ENCODE measurements at places on chromosomes 4 and X.

GRCh38 chr4:185335579-185335978 is 60.1 kb downstream of the LRP2BP start:
- H3K27me3 ChIP-seq: no peaks in the 10 kb centered on the region
- no peaks in the 10 kb centered on the region for H3K4me1 ChIP-seq
- peaks cover 4% of the 10 kb centered on the region for H3K36me3 ChIP-seq

- no peak for DNase-seq
- no peaks in the 10 kb centered on the region for H3K27me3 ChIP-seq
- no peak overlapping the region for H3K27ac ChIP-seq
- H3K4me1 ChIP-seq: no peaks in the 10 kb centered on the region
Measured at GRCh38 chr4:173264245-173264644, 69.9 kb downstream of the HMGB2 start.

DNA sequence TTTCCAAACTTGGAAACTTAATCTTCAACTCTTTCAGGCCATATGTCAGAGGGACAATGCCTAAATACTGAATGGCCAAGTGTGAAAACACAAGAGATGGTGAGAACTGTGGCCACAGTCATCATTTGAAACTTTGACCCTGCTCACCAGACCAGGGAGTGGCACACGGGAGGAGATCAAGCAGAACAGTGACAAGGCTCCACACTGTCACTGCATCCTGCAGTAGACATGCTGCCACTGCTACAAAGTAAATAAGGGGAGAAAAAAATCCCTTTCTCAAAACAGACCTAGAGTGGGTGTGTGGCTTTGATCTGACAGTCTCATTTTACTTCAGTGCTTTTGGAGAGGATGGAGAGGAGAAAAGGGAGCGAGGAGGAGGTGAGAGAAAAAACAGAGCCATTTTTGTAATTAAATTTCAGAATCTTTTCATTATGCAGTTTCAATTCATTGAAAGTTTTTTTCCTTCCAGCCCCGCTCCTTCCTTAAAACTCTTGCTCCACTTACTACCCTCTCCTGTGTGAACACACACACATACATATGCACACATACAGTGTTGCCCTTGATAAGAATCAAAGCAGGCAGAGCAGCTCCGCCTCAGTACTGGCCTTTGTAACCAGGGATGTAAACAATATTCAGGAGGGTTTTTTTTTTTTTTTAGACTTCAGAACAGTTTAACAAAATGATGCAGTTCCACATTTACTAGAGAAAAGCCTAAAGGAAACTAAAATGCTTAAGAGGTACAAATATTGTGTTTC is 34.4 kb downstream of the NEXMIF start:
- DNase-seq: no peak
- no peak overlapping the region for H3K4me3 ChIP-seq
- H3K27me3 ChIP-seq: no peaks in the 10 kb centered on the region
- no peak overlapping the region for H3K27ac ChIP-seq

DNA sequence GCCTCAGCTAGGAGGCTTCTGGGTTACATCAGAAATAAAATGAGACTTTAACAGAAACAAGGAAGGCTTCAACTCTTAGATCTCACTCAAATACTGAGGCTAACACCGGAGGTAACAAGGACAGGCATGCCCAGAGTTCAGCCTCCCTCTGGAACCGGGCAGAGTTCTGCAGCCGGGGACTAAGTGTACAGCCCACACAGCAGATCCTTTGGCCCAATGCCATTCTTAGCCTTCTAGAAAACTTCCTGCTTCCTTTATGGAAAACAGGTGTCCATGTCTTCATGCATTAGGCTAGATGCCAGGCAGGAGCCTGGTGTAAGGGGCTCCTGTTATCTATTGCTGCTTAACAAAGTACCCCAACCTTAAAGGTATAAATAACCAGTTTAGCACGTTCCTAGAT is 369.7 kb downstream of the BCOR start:
- peaks cover 3% of the 10 kb centered on the region for H3K4me1 ChIP-seq
- DNase-seq: no peak
- no peak overlapping the region for H3K4me3 ChIP-seq
- no peaks in the 10 kb centered on the region for H3K36me3 ChIP-seq

GRCh38 chrX:120297923-120298322 is 13.3 kb downstream of the TMEM255A start:
- H3K4me3 ChIP-seq: no peak overlapping the region
- no peaks in the 10 kb centered on the region for H3K27me3 ChIP-seq
- no peaks in the 10 kb centered on the region for H3K4me1 ChIP-seq
- no peaks in the 10 kb centered on the region for H3K36me3 ChIP-seq

DNA sequence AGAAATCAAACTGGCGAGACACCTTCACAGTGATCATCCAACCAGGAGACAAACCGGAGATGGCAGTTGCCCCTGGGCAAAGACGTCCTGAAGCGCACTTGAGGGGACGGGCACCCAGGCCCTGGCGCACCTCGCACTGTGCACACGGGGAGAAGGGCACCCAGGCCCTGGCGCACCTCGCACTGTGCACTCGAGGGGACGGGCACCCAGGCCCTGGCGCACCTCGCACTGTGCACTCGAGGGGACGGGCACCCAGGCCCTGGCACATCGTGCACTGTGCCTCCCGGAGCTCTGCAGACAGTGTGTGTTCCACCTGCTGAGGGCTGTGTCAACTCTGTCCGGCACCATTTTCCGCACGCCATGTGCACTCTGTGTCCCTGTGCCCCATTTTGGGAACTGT is 34.6 kb upstream of the CPLX1 start:
- H3K4me1 ChIP-seq: no peaks in the 10 kb centered on the region
- no peak overlapping the region for H3K27ac ChIP-seq
- H3K27me3 ChIP-seq: no peaks in the 10 kb centered on the region
- no peak overlapping the region for H3K4me3 ChIP-seq
- peaks cover 32% of the 10 kb centered on the region for H3K36me3 ChIP-seq

- H3K4me1 ChIP-seq: no peaks in the 10 kb centered on the region
- no peak overlapping the region for H3K4me3 ChIP-seq
- no peaks in the 10 kb centered on the region for H3K36me3 ChIP-seq
Measured at GRCh38 chr4:186949847-186950246, 226.2 kb upstream of the FAT1 start.

DNA sequence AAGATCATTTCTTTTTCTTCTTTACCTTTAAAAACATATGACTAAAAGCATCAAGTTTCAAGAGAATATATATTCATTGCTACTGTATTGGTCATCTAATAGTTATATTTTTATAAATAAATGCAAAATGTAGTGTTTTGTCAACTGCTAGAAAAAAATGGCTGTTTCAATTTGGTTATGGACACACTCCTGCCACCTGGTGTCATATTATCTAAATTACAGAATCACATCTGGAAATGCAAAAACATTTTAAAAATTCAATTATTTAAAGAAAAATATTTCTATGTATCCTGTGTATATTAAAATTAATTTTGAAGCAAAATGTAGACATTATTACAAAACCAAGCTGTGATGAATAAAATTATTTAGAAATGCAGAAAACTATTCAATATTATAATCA is 329.4 kb upstream of the PCDH18 start:
- H3K36me3 ChIP-seq: no peaks in the 10 kb centered on the region
- no peaks in the 10 kb centered on the region for H3K27me3 ChIP-seq
- no peaks in the 10 kb centered on the region for H3K4me1 ChIP-seq
- no peak overlapping the region for H3K4me3 ChIP-seq
